ENCODE measurements at places on chromosomes 7 and 10.
A peak's percentile ranks its signal among the peaks of the same experiment; 100 is the strongest.

DNA sequence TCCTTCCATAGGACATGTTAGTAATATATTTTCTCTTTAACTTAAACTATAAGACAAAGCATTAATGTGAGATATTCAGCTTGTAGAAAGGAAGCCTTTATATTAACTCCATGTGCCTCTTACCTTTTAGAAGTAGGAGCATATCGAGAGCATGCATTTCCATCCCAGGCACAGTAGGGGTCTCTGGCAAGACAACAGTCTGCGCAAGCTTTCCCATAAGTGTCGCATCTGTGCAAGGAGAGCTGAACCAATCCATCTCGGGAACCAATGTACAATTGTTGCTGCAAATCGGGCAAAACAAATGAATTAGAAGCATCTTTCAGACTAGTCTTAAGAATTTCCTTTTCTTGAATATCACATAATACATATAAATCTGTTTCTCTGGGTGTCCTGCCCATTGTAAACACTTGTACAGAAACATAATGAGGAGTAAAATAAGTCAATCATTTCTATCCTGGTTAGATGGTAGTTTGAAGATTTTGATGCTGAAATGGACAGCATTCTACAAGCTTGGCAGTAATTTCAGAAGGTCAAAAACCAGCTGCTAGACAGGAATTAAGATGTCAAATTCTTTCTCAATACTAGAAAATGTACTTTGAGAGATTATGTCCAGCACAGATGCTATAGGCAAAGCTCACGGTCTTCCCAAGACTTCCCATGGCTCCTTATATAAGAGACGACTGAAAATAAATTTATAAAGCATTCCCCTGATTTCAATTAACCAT lies 171.8 kb downstream of the SEMA3D start:
- DNase-seq: no peak

DNA sequence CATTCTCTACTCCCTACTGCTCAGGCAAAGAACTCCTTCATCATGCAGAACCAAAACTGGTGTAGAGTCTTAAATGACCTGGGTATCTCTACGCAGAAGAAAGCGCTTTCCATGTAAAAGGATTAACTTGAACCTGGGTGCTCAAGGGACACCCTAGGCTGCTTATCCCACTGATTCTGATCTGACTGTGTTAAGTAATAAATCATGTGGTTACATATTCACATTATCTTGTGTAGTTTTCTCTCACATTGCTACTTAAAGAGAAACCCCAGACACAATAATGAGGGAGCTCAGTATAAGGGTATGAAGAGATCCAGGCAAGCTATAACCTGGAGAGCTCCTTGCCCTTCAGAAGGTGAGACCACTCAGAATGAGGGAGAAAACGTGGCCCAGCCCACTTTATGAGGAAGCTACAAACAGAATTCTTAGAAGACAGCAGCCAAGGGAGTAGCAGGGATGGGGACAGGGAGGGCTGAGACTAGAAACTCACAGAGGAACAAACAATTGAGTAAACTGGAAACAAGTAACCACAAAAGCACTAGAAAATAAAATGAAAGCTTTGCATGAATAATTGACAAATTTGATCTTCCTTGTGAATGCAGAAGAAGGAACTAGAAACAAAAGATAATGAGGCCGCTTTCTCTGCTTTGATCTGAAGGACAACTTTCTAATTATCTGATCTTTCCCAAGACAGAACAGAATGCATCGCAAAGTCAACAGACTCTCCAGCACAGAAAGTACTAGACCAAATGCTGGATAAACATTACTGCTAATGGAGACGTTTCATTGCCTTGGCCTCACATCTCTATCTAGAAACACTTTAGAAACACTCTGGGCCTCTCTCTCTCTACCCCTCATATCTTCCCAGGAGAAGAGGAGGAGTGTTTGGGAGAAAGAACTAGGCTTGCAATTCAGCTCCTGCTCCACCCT lies 76.1 kb downstream of the LRRC17 start:
- DNase-seq: no peak

GRCh38 chr7:130897515-130898419 lies 163.8 kb upstream of the KLF14 start:
- no peak for DNase-seq

DNA sequence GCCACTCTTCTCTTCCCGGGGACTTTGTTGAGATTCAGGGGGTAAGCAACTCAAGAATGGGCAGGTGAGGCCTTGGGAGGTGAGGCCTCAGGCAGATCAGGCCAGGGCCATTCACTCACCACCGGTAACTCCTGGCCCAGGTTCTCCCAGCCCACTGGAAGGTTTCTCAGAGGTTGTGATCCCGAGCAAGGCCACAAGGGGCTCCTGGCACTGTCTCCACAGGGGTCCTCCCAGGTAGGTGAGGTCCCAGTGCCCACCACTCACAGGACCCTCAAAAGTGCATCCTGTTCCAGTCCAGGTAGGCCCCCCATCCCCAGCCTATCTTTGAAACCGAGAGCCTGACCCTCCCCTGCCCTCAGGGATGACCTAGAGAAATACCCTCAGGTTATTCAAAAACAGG lies 236.1 kb downstream of the BUB3 start:
- DNase-seq: no peak

GRCh38 chr7:109782806-109783205 lies 1213.1 kb downstream of the DNAJB9 start:
- DNase-seq: no peak

DNA sequence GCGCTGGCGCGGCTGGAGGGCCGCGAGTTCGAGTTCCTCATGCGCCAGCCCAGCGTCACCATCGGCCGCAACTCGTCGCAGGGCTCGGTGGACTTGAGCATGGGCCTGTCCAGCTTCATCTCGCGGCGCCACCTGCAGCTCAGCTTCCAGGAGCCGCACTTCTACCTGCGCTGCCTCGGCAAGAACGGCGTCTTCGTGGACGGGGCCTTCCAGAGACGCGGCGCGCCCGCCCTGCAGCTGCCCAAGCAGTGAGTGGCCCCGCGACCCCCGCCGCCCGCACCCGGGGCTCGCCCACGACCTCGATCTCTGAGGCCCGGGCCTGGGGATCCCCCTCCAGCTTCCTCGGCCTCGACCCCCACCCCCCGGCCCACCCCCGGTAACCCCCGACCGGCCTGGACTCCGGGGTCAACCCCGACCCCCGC lies 537 bp downstream of the FOXK1 start:
- no peak for DNase-seq

- no peak for DNase-seq
These were observed 624 bp upstream of the CEP55 start for GRCh38 chr10:93495654-93496321.

- no peak for DNase-seq
These were observed 28.1 kb downstream of the FAM171A1 start for GRCh38 chr10:15342970-15343369.

GRCh38 chr7:28266402-28266801 lies 85.8 kb upstream of the JAZF1 start:
- DNase-seq: no peak

DNA sequence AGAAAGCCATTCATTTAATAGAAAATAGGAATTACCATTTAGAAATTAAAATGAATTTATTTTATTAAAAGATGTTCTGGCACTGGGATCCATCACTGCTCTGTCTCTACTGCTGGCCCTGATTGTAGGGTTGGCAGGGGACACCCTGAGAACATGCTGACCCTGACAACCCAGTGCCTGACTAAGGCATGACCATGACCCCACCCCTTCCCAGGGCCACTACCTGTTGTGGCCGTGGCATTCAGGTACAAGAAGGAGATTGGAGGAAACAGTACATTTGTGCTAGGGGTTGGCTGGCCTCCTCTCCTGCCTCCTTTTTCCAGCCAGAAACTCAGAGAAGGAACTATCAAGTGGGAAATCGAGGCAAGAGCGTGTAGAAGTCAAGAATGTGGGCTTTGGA lies 197.0 kb upstream of the ZMIZ1 start:
- no peak for DNase-seq

DNA sequence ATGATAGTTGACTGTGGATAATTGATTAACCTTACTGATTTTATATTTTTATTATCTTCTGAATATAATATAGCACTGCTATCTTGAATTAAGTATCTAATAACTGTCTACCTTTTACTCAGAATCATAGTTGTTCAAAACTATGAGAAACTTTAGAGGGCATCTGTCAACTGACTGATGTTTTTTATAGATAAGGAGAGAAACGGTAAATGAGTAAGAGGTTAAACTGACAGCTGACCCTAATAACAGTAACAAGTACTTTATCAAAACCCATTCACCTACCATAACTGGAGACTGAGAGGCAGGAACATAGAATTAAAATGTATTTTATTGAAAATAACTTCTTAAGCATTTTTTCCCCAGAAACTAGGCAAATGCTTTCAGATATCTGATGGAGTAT lies 62.2 kb downstream of the CYP51A1 start:
- no peak for DNase-seq

DNA sequence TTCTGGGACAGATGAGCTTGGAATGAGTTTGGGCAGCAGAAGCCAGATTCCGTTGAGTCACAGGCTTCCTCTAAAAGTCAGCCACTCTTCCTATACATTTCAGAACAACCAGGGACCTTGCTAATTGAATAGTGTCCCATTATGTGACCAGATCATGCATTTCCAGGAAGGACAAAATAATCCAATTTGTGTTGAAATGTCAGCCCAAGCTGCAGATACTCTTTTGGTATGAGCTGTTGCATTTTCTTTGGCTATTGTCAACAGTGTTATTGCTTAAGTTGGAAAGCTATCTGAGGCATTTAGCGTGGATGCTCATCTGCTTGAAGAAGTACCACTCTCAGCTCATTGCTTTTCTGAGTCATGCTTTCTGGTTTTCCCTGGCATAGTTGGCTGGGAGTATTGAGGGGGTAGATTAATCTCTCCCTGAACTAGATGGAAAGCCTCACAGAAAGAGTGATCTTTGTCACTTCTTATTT lies 223.7 kb upstream of the HABP2 start:
- DNase-seq: no peak

- no peak for DNase-seq
These were observed 13.9 kb upstream of the PRXL2A start for GRCh38 chr10:80394358-80394916.

- no peak for DNase-seq
These were observed 15.0 kb downstream of the SNX8 start for GRCh38 chr7:2299131-2299829.

DNA sequence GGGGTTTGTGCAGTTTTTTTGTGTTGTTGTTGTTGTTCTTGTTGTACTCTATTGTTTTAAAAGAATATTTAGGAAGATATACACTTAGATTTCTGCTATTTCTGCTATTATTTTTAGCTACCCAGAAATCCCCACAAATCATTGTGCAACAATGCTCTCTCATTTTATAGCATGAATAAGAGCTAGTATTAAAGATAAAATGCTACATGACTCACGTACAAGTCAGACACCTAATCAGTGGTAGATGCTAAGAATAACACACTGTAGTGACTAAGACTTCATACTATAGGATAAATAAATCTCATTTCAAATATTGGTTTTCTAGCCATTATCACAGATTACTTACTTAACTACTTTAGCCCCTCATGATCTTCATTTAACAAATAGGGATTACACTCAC lies 920.5 kb downstream of the KCNMA1 start:
- no peak for DNase-seq

GRCh38 chr7:91942312-91942711 lies 1.6 kb downstream of the AKAP9 start:
- DNase-seq: no peak

GRCh38 chr7:44132039-44132438 lies 8.7 kb upstream of the POLD2 start:
- DNase-seq: no peak

- DNase-seq: no peak
These were observed 328.8 kb upstream of the PHF14 start for GRCh38 chr7:10644849-10645248.

DNA sequence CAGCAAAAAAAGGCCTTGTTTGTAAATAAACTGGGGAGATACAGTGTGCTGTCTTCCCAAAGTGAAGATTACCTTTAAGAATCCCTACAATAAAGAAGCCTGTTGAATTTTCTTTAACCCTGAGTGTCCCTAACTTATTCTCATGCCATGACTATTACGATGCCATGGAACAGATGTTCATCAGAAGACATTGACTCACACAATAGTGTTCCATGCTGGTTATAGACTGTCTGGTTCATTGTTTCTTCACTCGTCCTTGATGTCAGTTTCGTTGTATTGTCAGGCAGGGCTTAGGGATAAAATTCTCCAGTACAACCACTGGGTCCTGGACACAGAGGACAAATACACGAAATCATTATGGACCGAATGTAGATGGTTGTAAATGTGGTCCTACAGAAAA lies 36.2 kb upstream of the BMPER start:
- DNase-seq: no peak

GRCh38 chr7:98753176-98753575 lies 116.6 kb downstream of the TMEM130 start:
- DNase-seq: no peak

GRCh38 chr10:77756319-77757232 lies 119.0 kb upstream of the KCNMA1 start:
- peak; percentile 24 for DNase-seq

DNA sequence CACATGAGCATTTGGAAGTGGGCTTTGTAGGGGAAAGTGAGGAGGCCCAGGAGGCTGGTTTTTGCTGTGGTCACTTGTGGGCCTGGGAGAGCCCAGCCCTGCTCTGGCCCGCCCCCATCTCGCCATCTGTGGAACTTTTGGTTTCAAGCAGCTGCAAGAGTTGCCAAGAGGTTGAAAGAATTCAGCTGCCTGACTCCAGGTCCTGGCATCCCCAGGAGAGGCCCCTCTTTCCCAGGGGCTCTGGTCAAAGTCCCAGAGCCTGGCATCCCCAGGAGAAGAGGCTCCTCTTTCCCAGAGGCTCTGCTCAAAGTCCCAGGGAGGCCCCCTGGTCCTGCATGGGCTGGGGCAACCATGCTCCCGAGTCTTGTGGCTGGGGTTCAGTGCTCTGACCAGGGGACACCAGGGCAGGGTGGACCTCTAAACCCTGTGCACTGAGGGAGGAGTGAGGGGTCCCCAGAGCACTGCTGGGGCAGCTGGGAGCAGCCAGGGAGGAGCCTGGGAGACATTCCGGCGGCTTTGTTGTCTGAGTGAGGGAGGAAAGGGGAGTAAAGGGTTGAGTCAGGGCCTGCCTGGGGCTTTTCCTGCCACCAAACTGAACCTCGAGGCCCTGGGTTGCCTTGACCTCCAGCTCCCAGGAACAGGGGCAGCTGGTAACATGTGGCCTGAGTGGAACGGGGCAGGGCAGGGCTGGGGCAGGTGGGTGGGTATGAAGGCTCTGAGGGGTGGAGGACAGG lies 27.7 kb upstream of the CSGALNACT2 start:
- DNase-seq: no peak

- DNase-seq: no peak
These were observed 202.5 kb upstream of the GPR26 start for GRCh38 chr10:123463698-123464097.

GRCh38 chr10:8967061-8967460 lies 912.6 kb downstream of the GATA3 start:
- no peak for DNase-seq

DNA sequence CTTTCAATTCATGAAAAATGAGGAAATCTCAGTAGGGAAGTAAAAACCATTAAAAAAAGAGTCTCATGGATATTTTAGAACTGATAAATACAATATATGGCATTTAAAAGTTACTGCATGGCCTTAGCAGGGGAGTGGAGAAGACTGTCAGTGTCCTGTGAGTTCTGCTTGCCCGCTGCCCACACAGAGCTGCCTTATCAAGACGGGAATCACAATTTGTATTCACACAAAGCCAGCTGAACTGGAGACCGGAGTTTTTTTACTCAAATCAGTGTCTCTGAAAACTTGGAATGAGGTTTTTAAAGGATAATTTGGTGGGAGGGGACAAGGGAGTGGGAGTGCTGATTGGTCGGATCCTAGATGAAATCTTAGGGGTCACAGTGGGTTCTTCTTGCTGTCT lies 17.1 kb downstream of the LANCL2 start:
- no peak for DNase-seq

- no peak for DNase-seq
These were observed 55.5 kb downstream of the VWA2 start for GRCh38 chr10:114294549-114294948.

- no peak for DNase-seq
These were observed 33.1 kb downstream of the GLRX3 start for GRCh38 chr10:130169136-130169859.

Measured in right renal pelvis (tissue), 4 donors.